ENCODE measurements at places on chromosomes 12 and 14.

- no peak for DNase-seq
Observed at GRCh38 chr12:113302886-113303640, 31.8 kb downstream of the SLC8B1 start.

DNA sequence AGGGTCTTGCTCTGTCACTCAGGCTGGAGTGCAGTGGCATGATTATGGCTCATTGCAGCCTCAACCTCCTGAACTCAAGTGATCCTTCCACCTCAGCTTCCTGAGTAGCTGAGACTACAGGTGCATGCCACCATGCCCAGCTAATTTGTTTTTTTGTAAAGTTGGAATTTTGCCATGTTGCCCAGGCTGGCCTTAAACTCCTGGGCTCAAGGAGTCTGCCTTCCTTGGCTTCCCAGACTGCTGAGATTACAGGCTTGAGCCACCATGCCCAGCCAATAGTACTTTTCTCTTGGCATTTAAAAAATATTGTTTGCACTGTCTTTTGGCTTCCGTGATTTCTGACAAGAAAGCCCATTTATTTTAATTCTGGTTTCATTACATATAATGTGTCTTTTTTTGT, 61.3 kb downstream of the DIP2B start:
- DNase-seq = no peak

DNA sequence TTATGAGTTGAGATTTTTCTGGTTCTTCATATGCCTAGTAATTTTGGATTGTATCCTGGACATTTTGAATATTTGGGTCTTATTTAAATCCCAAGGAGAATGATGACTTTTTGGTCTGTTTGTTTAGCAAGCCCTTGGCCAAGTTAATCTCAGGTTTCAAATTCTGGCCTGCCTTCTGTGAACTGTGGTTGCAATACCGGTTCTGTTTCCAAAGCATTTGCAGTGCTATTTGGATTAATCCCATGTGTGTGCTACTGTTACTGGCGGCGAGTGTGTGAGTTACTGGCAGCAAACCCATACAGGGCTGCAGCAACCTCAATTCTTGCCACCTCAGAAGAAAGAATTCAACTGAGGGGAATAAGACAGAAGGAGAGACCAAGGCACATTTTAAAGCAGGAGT, 51.1 kb downstream of the TMEM260 start:
- DNase-seq = no peak

DNA sequence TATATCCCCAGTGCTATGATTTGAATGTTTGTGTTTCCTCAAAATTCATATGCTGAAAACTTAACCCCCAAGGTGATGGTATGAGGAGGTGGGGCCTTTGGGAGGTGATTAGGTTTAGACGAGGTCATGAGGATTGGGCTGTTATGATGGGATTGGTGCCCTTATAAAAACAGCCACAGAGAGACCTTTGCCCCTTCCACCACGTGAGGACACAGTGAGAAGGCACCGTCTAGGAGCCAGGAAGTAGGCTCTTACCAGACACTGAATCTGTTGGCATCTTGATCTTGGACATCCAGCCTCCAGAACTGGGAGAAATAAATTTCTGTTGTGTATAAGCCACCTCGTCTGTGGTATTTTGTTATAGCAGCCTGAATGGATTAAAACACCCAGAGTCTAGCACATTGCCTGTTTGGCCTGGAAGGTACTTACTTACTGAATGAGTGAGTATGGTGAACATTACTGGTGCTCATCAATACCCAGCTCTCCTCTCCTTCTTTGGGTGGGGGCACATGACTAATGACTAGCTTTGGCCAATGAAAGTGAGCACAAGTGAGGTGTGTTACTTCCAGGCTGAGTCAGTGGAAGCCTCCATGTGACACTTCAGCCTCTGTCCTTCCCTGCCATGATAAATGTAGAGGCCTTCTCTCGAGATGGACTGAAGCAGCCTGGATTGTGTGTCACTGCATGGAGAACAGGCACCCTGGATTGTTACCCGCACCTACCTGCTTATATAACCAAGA, 72.4 kb upstream of the CHST11 start:
- DNase-seq = no peak

DNA sequence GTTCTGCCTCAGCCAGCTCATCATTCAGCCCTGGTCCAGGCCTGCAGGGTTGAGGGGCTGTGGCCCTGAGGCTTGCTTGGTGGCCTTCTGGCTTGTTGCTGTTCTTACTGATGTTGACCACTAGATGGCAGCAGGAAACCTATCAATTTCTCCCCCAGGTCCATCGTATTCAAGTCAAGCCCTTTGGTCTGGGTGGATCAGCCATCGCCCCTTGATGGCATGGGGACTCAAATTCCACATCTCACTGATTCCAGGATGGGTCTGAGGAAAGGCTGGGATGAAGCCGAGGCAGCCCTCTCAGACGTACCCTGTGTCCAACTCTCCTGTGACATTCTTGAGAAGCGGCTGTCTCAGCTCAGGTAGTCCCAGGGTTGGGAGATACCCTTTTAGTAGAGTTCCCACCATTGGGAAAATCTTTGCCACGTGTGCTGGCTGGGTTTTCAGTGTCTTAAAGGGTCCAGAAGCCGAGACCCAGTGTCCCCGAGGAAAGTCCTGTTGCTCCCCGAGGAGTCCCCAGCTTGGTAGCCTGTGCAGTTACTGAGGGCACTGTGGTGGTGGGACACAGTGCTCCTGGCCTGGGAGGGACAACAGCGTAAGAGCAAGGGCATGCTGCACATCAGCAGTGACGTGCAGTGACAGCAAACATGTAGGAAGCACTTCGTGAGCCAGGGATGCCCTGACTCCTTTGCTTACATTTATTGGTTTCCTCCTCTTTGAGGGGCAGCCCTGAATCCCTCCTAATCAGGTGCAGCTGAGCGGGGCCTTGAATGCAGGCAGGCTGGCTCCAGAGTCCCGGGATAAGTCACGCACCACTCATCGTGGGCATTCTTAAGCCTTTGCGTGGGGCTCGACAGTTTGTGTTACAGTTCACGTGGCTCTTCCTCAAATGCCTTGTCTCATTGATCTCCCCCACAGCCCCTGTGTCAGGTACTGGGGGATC, 58.6 kb downstream of the TSPAN9 start:
- DNase-seq = peak; percentile 38
